Muscle of arm (tissue), 14 donors: ENCODE measurements at places on chromosomes 12 and 14.

DNA sequence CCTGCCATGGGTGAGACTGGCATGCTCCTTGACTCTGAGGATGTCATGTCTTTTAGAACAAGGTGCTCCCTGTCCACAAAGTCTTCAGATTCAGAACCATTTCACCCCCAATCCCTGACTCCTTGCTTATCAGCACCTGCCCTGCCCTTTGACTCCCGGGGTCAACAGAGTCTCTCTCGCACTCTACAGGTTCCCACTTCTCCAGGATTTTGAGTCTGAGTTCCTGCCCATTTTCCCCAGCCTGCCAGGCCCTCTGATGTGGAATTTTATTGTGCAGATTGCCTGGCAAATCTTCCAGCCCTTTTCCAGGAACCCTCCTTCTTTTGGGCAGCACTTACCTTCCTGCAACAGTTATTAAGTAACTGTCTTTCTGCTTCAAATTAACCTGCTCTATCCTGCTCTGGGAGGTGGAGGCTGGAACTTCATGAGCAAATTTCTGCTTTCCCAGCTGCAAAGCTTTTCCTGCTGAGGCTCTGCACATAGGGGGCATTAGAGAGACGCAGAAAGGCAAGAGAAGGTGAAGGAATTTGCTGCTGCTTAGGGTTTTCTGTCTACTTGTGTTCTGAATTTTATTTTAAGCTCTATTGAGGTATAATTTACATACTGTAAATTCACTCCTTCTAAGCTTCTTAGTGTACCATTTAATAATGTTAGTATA lies 259.1 kb downstream of the PCNX1 start:
- DNase-seq = peak; percentile 57

DNA sequence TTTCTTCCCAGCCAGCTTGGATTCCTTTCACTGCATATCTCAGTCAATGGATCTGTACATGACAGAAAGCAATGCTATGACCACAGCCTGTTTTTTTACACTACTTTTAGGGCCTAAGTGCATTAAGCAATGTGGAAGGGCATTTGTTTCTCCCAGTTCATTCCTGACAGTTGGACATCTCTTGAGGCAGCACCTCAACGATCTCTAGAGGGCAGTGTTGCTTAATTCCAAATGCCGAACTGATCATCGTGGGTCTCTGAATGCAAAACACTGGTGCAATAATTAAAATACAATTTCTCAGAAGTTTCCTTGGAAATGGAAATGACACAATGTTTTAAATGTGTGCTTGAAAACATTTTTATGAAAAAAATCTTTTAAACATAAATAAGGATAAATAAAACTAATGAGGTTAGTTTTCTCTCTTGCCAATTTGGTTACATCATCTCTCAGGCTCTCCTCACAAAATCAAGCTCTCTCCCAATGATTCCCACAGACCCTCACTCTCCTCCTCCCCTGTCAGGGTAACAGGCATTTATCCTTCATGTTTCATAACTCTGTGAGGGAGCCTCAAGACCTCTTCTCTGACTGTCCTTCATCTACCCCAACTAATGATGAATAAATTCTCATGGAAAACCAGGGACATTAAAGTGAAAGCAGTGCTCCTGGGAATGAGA lies 192.4 kb upstream of the SLC16A7 start:
- DNase-seq = peak; percentile 70

DNA sequence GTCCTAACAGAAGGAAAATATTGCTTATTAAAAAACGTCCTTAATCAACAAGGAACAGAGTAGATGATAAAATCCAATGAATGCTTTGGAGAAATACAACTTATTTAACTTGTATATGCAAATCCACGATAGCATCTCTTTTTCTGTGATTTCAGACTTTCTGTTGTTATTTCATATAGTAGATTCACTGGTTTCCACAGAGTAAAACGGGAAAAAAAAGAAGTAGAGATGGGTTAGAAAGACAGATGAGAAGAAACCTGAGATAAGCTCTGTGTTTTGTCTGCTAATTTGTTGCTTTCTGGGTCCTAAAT lies 447.7 kb downstream of the RERGL start:
- no peak for DNase-seq

GRCh38 chr12:90038289-90038688 lies 329.7 kb upstream of the ATP2B1 start:
- DNase-seq = no peak

DNA sequence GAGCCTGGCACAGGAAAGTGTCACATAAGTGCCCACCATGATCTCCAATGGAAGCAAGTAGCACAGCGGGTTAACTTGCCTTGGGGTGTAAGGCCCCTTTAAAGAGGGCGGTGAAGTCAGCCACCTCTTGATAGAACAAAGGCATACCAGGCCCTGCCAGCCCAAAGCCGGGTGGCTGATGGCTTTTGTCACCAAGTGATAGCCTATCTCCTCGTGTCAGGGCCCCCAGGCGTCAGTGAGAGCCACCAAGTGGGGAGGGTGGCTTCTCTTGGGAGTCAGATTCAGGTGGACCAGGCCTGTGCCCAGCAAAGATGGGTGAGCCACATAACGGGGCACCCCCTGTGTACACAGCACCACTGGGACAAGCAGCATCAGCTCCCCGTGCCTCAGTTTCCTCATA lies 8.3 kb upstream of the MYL2 start:
- no peak for DNase-seq

DNA sequence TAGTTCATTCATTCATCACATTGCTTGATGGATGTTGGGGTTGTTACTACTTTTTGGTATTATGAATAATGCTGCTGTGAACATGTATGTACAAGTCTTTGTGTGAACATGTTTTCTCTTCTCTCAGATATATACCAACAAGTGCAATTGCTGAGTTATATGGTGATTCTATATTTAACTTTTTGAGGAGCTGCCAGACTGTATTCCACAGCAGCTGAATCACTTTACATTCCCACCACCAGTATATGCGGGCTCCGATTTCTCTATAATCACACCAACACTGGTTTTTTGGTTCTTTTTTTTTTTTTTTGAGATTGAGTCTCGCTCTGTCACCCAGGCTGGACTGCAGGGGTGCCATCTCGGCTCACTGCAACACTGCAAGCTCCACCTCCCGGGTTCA lies 22.2 kb upstream of the PLEKHG6 start:
- DNase-seq = no peak

DNA sequence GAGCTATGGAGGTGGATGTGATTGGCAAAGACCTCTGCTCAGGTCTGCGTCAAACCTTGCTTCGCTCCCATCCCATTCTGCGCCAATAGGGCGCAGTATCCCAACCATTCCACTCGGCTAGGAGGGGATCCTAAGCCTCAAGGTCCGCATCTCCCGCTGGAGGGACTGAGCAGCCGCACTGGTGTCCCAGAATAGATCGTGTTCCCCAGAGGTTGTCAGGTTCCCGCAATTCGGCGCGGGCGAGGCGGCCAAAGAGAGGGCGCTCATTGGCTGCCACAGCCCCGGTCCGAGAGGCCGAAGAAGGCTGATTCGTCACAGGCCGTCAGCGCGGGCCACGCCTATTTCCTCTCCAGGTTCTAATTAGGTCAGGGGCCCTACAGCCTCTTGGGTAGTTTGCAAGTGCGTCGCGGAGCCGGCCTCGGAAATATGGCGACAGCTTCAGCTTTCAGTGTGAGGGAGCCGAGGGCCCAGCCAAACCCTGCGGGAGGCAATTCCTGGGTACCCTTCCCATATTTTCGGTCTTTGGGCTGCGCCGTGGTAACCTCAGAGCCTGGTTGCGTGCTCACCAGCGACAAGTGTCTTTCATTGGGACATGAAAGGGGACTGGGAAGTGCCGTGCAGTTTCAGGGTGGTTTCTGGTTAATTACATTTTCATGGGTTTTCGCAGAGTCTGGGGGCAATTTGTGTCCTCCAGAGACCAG lies 5.0 kb downstream of the OR10AD1 start:
- peak; percentile 93 for DNase-seq

DNA sequence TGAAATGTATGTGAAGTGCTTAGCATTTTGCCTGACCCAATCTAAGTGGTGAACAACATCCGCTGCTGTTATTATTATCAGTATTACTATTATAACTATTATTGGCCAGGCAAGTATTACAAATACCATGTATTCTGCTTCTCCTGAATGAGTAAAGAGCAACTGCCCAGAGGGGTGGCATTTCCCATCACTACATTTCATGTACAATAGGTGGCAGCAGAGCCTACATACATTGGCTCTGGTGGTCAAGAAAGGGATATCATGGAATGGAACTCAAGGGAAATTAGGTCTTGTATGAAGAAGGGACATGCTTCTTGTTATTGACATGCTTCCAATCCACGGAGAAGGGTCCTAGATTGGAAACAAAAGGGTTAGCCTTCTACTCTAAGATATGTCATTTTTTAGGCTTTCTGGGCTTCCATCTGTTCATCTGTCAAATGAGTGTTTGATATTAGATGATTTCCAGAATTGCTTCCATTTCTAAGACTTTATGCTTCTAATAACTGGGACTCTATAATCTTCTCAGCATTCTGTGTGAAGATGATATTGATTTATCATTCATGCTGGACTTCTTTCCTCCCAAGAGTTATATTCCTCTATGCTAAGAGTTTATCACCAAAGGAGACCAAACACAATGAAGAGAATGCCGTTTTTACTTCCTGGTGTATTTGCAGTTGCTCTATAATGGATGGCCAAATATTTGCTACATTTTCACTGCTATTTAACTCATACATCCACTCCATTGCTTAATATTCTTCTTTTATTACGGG lies 239.1 kb downstream of the SSPN start:
- DNase-seq = peak; percentile 24

- no peak for DNase-seq
Observed at GRCh38 chr14:92846162-92846897, 52.2 kb downstream of the GOLGA5 start.

DNA sequence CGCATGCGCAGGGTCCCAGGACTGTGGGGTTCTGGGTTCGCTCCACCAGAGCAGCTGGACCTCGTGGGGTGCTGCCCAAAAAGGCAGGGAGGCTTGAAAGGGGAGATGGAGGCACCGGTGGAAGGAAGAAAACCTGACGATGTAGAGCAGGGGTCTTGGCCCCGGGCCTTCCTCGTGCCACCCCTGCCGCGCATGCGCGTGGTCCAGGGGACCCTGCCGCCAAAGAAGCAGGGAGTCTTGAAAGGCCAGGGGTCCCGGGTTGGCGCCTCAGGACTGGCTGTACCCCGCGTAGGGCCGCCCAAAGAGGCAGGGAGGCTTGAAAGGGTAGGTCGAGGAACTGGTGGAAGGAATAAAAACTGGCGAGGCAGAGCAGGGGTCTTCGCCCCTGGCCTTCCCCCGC lies 321.0 kb downstream of the ALG10 start:
- no peak for DNase-seq
